A549 treated with CpdA at 1 μM for 4 hours (cell line): ENCODE measurements at places on chromosomes 3 and 15. TPM values are rescaled to one million over a fixed set of nuclear protein-coding genes. Genes with fewer than 3 reads are reported as not detected.

The SLC9A9 gene
- total RNA-seq = 0.03 to 0.31 TPM (median 0.13 TPM) in 5 replicates

The LRRC34 gene
- not detected in 5 replicates for total RNA-seq

The FGF12 gene
- 0.34 to 1.0 TPM (median 0.61 TPM) in 5 replicates for total RNA-seq

The GOLGA8Q gene
- 0.10 to 0.38 TPM in 2 of 5 replicates, not detected in the others for total RNA-seq

The EPHA6 gene
- 0.07 to 0.14 TPM (median 0.11 TPM) in 4 of 5 replicates, not detected in the other for total RNA-seq

The LRRIQ4 gene
- total RNA-seq = not detected in 5 replicates

The NR2C2 gene
- 13.2 to 18.3 TPM (median 18.1 TPM) in 5 replicates for total RNA-seq

The P2RY14 gene
- total RNA-seq = not detected in 5 replicates

The BUB1B gene
- 28.2 to 33.9 TPM (median 30.0 TPM) in 5 replicates for total RNA-seq

The HMCES gene
- 40.7 to 43.9 TPM (median 41.7 TPM) in 5 replicates for total RNA-seq
